ENCODE measurements at places on chromosomes 6 and 20.

- peak; percentile 18 for DNase-seq
These were observed 4.0 kb downstream of the ZBTB2 start for GRCh38 chr6:151387175-151387970.

DNA sequence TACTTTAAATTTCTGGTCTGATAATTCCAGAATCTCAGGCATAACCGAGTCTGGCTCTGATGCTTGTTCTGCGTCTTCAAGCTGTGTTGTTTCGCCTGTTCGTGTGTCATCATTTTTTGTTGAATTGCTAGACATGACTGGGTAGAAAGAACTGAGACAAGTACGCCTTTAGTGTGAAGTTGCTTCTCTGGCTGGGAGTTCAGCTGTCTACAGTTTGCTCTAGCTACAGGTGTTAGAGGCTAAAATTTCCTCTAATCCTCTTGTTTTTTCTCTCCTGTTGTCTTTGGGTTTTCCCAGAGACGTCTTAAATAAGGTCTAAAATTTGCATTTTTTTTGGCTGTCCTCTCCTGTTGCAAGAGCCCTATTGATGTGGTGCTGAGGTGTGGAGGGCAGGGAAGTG is 100.3 kb downstream of the FAM50B start:
- DNase-seq = no peak

DNA sequence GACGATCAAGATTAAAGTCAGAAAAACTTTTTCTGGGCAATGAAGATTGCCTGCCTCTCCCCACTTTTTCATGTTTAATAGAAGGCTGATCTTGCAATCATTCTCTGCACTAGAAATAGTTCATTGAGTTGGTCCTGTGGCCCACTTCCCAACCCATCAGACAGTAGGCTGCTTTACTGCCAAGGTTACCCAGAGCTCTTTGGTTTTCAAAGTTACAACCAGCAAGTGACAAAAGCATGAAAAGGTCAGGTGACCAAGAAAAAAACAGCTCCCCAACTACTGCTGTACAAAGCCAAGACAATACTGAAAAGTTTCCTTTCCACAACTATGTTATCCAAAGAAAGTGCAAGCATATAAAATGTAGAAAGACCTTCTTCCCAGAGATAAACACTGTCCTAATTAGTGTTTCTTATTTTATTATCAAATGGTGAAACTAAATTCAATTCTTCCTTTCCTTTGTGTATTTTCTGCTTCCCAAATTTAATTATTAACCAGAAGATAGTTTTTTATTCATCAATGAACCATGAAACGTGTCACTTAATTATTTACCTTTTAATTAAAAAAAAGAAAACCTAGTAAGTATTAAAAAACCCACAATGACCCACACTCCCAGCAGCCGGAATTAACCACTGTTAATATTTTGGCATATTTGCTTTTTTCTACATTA is 16.6 kb downstream of the DNAAF9 start:
- no peak for DNase-seq

GRCh38 chr6:56058636-56059035 is 183.2 kb upstream of the BMP5 start:
- no peak for DNase-seq

DNA sequence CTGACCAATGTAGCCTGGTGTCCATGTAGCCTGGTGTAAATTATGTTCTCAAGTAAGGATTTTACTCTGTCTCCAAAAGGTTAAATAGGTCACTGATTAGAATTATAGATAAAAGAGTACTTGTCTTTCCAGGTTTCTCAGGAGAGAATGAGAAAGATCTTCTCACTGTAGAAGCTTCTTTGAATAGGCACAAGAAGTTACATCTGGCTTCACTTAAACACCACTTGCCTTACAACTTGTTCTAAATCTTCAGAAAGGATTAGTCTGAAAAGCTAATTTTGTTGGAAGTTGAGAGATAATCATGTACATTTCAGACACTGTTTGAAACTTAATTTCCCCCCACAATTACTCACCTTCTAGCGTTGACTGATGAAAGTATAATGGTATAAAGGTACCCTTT is 275.3 kb downstream of the FARS2 start:
- DNase-seq = no peak

- no peak for DNase-seq
These were observed 119.2 kb downstream of the SYCP2 start for GRCh38 chr20:59813948-59814839.

GRCh38 chr20:33796263-33796906 is 14.8 kb upstream of the CHMP4B start:
- no peak for DNase-seq

DNA sequence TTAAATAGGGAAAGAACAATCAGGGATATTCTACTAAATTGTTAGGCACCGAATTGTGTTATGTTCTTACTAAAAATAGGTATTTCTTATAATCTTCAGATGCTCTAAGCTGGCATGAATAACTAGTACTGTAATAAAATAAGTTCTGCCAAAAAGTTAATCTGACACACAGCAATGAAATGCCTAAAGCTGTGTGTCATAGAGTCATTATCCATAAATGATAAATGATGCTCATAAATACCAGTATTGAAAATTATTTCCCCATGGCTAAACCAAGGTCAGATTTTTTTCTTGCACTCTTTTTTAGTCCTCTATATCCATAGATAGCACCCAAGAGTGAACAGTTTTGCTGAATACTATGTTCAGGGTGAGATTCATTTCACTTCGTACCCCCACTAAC is 11.7 kb upstream of the PRIM2 start:
- DNase-seq = peak; percentile 75

DNA sequence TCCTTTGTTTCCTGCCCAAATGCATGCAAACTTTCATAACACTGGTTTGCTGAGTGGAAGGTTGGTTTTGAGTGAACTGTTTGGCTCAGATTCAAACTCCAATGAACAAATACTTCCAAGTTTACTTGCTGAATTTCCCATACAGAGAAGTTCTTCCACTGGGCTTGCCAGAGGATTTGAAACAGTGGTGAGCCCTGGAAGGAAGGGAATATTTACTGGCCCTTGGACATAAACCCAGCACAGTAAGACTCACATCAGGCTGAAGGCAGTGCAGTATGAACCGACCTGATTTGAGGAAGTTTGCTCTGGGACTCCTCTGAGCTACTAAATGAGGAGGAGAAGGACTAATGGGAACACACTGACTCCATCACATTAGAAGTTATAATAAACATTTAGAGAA is 3.8 kb downstream of the TRAF3IP2 start:
- DNase-seq = peak; percentile 96

- DNase-seq = no peak
These were observed 1230.3 kb upstream of the CITED2 start for GRCh38 chr6:140604786-140605185.

DNA sequence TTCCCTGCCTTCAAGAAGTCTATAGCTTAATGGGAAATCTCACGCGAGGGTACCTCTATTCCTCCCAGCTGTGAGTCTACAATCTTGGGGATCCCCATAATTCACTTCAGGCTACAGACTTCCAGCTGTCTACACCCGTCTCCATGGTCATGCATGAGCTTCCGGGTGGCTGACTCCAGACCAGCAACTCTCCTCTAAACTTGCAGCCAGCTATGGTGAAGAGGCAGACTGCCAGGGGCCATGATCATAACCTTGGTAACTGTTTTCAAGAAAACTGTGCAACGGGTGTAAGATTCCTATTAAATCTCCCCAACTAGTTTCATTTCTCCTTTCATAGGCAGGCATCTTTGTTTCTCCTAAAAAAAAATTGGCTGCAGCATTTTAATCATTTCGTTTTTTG is 534.4 kb upstream of the CHD6 start:
- DNase-seq = no peak

DNA sequence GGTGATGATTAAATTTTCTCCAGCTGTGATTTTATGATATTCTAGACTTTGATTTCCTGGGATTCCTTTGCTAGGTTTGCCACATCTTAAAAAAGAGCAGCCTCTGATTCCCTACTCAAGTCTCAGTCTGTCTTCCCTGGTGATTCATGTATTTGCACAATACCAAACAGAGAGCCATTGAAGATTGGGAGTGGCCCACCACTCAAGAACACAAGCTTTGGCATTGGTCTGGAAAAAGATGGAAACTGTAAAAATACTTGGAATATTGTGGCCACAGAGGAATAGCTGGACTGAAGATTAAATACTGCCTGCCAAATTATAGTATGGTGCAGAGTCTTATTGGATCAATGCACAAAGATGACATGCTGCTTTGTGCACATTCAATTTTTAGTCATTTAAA is 32.9 kb downstream of the PTCHD4 start:
- DNase-seq = no peak

- DNase-seq = no peak
These were observed 84.5 kb upstream of the GPR6 start for GRCh38 chr6:109893606-109894005.

DNA sequence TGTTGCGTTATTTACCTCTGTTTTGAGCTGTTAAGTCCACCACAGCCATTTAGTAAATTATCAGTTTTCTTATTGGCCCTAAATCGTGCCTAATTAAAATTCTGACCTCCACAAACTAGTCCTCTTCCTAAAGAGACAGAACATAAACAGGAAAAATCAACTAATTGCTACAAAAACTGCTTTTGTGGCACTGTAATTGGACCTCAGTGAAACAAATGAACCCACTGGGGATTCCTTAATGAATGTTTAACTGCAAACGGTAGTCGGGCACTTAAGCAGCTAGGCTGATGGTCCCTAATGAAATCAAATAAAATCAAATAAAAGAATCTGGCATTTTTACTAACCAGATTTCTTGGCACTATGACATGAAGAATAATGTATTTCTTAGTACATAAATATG is 513.4 kb upstream of the SLC35B3 start:
- DNase-seq = no peak

DNA sequence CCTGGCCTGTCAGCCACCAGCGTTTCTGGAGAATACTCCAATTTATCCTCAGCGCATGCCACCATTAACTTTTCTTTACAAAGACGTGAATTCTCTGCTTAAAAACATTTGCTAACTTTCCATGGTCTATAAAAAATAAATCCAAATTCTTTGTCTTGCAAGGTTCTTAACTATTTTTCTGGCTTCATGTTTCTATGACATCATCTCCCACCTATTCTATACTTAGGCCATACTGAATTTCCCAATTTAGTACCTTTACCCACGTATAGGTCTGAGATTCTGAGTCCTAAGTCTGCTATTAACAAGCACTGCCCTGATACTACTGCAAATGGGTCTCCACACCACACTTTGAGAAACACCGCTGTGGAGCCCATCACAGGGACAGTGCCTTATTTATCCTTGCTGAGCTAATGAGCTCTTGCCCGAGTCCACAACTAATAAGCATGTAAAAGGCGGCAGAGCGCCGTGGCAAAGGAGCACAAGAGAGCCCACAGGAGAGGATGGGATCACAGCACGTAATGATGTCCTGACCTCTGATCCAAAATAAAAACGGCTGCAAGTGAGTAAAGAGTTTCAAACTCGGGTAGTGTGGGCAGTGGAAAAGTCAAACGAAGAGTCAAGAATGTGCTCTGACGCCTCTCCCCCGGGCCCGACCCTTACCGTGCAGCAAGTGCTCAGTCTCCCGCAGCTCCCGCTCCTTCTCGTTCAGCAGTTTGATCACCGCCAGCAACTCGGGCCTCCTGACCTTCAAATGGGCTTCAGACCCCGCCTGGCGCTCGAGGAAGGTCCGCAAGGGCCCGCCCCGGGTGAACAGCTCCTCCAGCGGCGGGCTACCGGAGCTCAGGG is 519 bp downstream of the MTRF1L start:
- DNase-seq = no peak

- DNase-seq = no peak
These were observed 35.2 kb downstream of the SLX4IP start for GRCh38 chr20:10470276-10470675.

- DNase-seq = no peak
These were observed 141.6 kb downstream of the BTBD9 start for GRCh38 chr6:38498085-38498484.

DNA sequence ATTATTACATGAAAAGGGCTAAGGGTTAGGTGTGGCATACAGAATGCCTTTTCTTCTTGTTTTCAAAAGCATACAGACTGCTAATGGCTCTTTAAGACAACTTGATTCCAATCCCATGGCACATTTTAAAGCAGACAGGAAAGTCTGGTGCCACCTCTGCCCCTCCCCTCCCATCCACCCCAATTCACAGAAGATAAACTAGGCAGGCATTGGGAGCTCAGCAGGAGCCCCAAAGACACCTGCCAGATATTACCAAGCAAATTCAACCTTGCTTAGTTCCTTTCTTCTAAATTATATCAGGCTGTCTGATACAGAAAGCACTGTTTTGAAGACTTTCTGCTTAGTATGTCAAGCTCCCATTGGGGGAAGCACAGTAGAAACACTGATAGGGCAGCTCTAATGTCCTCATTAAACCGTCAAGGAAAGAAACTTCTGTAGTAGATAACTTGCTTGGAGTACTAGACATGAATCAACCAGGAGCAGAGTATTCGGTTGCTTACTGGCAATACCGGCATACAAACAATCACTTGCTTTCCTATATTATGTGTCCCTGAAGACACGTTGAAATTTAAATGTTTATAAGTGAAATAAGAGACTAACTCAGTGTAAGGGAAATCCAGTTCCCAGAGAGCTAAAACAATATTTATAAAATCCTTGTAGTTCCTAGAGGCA is 13.0 kb downstream of the SESN1 start:
- no peak for DNase-seq

DNA sequence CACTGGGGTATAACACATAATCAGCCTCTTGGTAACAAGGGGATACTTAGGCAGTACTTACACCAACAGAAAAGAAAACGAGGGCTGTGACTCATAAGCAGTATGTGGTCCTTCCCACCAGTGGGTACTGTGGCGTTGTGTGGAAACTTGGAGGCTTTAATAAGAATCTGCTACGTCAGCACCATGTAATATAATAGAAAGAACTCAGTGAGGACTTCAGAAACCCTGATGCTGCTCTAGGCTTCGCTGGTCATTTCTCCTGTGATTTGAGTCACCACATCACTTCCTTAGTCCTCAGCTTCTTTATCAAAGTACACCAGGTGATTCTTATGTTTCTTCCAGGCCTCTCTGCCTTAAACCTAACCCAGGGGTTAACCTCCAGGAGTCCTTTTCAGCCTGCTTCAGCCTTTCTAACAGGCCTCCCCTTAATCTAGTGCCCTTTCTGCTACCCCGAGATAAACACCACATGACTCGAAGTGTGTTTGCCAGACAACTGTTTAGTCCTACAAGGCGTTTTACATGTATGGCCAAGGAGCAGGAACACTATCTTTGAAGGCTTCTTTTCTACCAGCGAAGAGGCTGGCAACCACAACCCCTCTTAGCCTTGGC is 68.5 kb downstream of the FYN start:
- peak; percentile 89 for DNase-seq

Data from fibroblast of gingiva (primary cell).